Fibroblast of the conjunctiva (primary cell): ENCODE measurements at places on chromosomes 2 and 18.

GRCh38 chr2:159462201-159462785, 154.1 kb downstream of the BAZ2B start:
- no peak for DNase-seq

DNA sequence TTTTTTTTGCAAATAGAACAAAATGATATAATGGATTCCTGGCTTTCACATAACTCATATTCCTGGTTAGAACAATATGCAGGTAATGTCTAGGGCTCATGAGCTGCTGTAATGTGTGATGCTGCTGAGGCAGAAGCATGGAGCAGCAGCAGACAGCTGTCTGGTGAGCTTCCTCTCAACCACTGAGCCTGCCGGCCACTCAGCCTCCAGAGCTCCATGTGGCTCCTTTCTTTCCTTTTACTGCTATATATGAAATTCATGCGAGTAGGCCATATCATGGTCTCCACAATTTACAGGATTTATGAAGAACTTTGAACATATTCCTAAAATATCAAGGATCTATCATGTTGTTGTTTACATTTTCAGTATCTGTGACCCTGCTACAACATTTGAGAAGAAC, 120.9 kb downstream of the MEP1B start:
- no peak for DNase-seq

DNA sequence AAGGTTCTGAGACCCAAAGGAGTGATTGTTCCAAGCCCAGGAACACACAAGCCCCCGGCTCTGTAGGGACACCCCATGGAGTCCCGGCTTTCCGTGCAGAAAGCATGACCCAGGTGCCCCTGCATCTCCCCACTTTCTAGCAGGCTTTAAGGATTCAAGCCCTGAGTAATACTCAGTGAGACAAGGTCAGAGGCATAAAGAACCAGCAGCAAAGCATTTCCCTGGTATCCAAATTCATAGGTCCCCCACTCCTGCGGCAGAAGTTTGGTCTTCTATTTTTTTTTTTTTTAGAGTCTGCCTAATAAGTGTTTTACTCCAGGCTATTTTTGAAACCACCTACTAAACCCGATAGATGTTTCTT, 16.3 kb downstream of the TSHZ1 start:
- no peak for DNase-seq

- DNase-seq, result no peak
Observed at GRCh38 chr18:74288730-74289129, 3.0 kb downstream of the CYB5A start.

GRCh38 chr2:217356781-217357180, 496.9 kb upstream of the TNP1 start:
- no peak for DNase-seq

DNA sequence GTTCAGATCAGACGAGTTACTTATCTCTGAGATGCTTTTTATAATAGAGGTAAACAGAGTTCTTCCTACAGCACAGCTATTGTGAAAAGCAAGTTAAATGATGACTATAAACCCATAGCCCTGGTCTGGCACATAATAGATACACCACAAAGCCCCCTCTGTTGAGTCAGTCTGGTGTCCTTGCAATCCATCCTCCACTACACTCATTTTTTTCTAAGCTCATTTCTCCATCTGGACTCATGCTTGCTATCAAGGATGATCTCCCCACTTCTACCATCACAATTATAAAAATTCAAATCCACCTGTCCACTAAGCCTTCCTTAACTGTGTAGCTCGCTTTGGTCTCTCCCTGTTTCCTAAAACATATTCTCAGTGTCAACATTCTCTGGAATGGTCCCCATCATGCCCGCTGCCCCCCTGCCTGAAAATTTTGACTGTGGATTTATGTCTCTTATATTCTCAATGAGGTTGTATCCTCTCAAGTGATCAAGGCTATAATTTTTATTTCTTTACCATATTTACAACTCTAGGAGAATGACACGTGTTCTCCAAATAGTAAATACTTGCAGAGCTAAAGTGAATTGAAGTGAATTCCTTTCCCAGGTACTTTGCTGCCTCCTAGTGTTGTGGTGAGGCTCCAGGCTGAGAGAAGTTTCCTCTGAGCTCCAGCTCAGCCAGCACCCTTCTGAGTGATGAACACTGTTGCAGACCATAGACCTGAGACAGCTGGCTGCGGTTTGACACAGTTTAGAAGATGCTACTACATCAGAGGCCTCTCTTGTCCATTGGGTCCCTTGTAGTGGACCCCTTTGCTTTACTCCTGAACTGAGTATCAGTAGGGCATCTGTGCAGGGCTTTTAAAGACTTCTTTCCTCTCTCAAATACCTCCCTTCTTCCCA, 108.7 kb downstream of the DPP10 start:
- DNase-seq, result peak; percentile 3

DNA sequence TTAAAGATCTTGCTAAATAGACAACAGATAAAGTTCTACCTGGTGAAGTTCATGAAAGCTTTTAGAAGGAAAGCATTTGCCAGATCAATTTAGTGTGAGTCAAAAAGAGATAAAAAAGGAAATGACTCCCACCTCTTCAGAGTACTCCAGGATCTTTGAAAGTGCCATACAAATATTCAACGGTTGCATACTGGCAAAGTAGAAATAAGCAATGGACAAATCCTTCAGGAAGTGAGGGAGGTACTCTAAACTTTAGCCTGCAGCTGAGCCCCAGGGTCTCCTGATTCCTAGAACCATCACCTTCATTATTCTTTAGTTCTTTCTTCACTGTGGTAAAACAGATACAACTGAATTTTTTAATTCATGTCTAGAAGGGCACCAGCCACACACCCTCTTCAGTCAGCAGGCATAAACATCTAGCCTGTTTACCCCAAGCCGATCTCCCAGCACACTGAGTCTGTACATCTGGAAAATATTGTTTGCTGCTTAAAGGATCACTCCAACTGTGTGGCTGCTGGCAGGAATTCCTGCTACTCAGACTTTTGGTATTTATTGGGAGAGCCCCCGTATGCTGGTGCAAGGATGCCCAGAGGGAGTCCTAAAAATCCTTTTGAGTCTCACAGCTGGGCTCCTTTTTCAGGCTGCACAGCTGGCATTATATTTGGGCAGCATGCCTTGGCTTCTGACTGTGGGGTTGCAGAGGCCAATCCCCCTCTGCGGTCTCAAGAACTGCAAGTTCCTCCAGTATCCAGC, 72.3 kb upstream of the SESTD1 start:
- DNase-seq, result peak; percentile 82

DNA sequence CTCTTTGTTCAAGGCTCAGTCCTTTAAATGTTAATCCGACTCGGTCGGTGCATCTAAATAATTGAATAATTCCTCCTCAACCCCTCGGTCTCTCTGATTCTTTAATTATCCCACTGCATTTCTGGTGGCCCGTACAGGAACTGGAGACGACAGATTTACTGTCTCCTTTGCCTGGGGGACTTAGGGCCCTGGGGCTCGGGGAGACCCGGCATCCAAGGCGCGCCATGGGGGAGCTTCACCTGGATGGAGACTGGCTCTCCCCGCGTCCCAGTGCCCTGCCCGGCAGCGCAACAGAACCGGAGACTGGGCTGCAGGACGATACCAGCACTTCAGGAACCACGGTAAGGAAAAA, 47.7 kb upstream of the SELENOI start:
- DNase-seq, result no peak

DNA sequence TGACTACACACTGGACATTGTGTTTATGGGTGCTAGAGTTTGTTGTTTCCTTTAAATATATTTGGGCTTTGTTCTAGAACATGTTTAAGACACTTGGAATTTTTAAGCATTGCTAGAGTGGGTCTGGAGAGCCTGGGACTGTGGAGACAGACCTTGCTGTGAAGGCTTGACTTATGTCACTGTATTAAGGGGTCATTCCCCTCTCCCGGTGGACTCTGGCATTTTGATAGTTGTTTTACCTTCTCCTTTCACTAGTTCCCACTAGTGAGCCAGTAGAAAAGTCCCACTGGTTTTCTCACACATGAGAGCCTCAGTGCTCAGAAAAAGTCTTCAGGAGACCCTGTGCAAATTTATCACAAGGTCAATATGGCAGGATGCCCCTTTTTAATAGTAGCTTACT, 18.6 kb downstream of the ADNP2 start:
- DNase-seq, result no peak

GRCh38 chr2:137133225-137133624, 367.9 kb downstream of the THSD7B start:
- no peak for DNase-seq

- no peak for DNase-seq
Observed at GRCh38 chr2:84223191-84223590, 235.9 kb downstream of the SUCLG1 start.

DNA sequence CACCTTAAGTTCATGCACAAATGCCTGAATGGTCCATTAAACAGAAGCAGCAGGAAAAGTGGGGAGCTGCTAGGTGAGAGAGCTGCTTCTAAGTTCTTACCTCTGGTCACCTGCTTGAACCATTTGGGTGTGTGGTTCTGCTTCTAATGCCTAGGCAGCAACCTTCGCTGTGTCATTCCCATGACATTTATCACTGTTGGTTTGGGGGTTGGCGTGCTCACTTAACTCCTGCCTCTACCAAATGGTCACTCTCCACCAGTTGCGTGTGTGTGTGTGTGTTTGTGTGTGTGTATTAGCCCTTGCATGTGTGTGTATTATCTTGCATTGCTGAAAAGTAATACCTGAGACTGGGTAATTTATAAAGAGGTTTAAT, 56.2 kb downstream of the NCAPH start:
- DNase-seq, result no peak
